ENCODE measurements at places on chromosomes 6 and 20. TPM values are rescaled to one million over a fixed set of nuclear protein-coding genes. Genes with fewer than 3 reads are reported as not detected.

Gene TSHZ2
- 8.5 TPM for total RNA-seq

Gene SAMD3
- total RNA-seq = 0.73 TPM

Gene ID1
- 5.8 TPM for total RNA-seq

- no peaks in the 10 kb centered on the region for H3K27me3 ChIP-seq
- H3K27ac ChIP-seq = no peak overlapping the region
Observed at GRCh38 chr6:130843575-130844320, 16.5 kb downstream of the SMLR1 start.

DNA sequence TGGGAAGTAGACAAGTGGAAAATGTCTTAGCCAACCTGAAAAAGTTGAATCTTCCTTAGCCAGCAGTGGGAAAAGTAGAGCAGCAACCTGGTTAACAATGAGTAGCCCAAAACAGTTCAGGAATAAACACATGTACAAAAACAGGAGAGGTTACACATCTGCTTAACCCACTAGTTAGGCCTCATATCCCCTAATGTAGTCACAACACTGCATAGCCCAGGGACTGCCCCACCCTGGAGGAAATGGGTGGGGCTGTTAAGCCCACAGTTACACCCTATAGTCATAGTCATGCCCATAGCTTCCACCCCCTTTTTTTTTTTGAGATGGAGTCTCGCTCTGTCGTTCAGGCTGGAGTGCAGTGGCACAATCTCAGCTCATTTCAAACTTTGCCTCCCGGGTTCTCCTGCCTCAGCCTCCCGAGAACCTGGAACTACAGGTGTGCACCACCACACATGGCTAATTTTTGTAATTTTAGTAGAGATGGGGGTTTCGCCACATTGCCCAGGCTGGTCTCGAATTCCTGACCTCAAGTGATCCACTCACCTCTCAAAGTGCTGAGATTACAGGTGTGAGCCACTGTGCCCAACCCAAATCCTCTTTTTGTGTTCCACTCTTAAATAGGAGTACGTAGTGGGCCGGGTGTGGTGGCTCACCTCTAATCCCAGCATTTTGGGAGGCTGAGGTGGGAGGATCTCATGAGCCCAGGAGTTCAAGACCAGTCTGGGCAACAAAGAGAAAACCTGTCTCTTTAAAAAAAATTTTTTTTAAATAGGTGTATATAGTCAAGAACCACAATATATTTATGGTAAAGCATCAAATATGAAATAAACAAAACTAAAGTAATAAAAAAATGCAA, 24.5 kb downstream of the ILRUN start:
- peaks cover 13% of the 10 kb centered on the region for H3K4me1 ChIP-seq
- no peak for DNase-seq
- H3K4me3 ChIP-seq = no peak overlapping the region
- H3K36me3 ChIP-seq = no peaks in the 10 kb centered on the region

DNA sequence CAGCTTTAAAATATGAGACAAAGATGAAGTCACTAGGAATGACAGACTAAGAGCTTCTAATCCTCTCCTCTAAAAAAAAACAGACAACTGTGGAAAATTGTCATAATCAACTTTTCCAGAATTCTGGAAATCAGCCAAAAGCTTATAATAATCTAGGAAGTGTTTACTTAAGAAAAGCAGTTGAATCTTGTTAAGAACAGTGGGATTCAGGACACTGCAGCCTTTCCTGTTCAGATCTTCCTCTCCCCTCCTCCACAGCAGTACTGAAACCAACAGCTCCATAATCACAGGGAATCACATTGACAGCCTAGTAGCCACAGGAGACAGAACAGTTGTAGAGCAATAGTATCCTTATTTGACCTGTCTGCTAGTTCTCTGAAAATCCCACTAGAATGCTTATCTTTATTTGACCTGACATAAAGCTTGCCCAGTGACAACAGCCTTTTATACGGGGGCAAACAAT, 41.6 kb downstream of the IBTK start:
- H3K4me3 ChIP-seq = no peak overlapping the region
- H3K36me3 ChIP-seq = peaks cover 34% of the 10 kb centered on the region
- H3K27me3 ChIP-seq = no peaks in the 10 kb centered on the region
- peaks cover 12% of the 10 kb centered on the region for H3K4me1 ChIP-seq
- H3K27ac ChIP-seq = no peak overlapping the region

- no peak for DNase-seq
- no peaks in the 10 kb centered on the region for H3K36me3 ChIP-seq
- H3K4me1 ChIP-seq = no peaks in the 10 kb centered on the region
- H3K4me3 ChIP-seq = no peak overlapping the region
Observed at GRCh38 chr6:119535332-119535731, 185.8 kb upstream of the MAN1A1 start.

- H3K36me3 ChIP-seq = no peaks in the 10 kb centered on the region
- no peak for DNase-seq
- H3K27me3 ChIP-seq = no peaks in the 10 kb centered on the region
Observed at GRCh38 chr6:138803331-138803730, 7.4 kb downstream of the ECT2L start.

GRCh38 chr6:25332655-25333071, 53.5 kb downstream of the CARMIL1 start:
- no peak overlapping the region for H3K4me3 ChIP-seq
- peaks cover 37% of the 10 kb centered on the region for H3K4me1 ChIP-seq
- no peaks in the 10 kb centered on the region for H3K36me3 ChIP-seq
- DNase-seq = no peak
- H3K27ac ChIP-seq = no peak overlapping the region
- H3K27me3 ChIP-seq = peaks cover 5% of the 10 kb centered on the region

DNA sequence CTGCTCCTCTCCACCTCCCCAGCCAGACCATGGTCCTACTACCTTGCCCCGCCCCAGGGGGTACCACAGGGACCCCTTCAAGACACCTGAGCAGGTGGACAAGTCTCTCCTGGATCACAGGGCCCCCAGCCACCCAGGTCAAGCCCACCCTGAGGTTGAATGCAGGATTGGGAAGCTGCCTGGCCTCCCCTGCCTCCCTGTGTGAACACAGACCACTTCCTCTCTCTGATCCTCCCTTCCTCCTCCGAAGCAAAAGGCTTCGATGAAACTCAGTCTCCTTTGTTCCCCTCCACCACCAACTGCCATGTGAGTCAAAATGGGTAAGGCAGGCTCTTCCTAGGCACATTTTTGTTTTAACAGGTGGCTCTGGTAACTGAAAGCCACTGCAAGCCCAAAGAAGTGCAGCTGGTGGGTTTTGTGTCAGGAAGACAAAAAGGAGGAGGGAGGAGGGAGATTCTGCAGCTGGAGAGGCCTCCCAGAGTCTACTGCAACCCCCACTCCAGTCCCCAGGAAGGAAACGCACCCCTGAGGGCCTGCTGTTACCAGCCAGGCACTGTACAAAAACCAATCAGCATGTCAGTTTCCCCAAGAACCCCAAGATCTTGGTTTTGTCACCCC, 5.4 kb downstream of the ADA start:
- H3K4me1 ChIP-seq = peaks cover 43% of the 10 kb centered on the region
- DNase-seq = no peak
- H3K27me3 ChIP-seq = peaks cover 2% of the 10 kb centered on the region

GRCh38 chr6:29517728-29518440, 30.1 kb upstream of the MAS1L start:
- peaks cover 4% of the 10 kb centered on the region for H3K36me3 ChIP-seq
- no peak overlapping the region for H3K27ac ChIP-seq
- H3K4me1 ChIP-seq = no peaks in the 10 kb centered on the region

- no peak overlapping the region for H3K27ac ChIP-seq
- no peak overlapping the region for H3K4me3 ChIP-seq
- no peak for DNase-seq
- H3K27me3 ChIP-seq = no peaks in the 10 kb centered on the region
Observed at GRCh38 chr20:33551778-33552177, 61.9 kb downstream of the CBFA2T2 start.

DNA sequence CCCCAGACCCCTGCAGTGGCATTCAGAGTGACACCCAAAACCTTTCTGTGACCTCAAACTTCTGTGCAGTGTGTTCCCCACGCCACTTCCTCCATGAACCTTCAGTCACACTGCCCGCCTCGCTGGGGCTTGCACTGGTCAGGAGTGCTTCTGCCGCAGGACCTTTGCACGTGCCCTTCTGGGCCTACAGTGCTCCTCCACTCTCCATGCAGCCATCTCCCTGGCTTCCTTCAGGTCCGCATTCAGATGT, 27.1 kb downstream of the SYNJ2 start:
- no peak overlapping the region for H3K4me3 ChIP-seq
- no peak for DNase-seq
- peaks cover 29% of the 10 kb centered on the region for H3K4me1 ChIP-seq
- H3K36me3 ChIP-seq = no peaks in the 10 kb centered on the region

Data from neural crest cell (in vitro differentiated cells).